ENCODE measurements at places on chromosomes 4 and X.
A peak's percentile ranks its signal among the peaks of the same experiment; 100 is the strongest.

GRCh38 chr4:62208921-62209320, 1008.8 kb downstream of the ADGRL3 start:
- DNase-seq, result no peak

DNA sequence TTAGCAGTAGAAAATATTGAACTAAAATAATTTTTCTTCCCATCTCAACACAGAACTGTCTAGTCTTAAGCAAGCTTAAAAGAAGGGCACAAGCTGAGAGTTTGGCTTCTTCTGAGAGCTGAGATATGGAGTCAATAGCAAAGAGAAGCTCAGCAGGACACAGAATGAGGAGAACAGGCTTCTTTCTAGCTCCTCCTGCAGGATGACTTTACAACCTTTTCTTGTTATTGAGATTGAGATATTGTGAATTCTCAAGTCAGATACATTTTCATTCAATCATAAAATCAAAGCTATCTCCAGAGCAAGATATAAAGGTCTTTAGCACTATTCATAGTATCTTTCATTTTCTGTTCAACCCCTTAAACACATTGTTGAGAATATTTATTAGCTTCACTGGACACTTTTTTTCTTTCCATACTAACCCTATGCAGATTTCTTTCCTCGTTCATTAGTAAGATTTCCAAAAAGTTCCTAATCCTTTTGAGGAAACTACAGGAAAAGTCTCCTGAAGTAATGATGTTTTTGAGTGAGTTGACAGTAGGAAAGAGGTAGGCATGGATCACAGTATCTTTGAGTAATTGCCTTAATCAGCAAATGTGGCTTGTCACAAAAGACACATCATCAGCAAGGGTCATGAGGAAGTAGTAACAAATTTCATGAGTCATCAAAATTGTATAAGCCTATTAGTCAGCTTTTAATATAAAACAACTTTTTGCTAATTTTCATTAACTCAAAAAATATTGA, 17.8 kb upstream of the CXCL3 start:
- DNase-seq, result no peak

- DNase-seq, result no peak
Observed at GRCh38 chr4:14294611-14295010, 667.1 kb upstream of the BOD1L1 start.

GRCh38 chr4:15443371-15444160, 15.7 kb downstream of the C1QTNF7 start:
- DNase-seq, result no peak

DNA sequence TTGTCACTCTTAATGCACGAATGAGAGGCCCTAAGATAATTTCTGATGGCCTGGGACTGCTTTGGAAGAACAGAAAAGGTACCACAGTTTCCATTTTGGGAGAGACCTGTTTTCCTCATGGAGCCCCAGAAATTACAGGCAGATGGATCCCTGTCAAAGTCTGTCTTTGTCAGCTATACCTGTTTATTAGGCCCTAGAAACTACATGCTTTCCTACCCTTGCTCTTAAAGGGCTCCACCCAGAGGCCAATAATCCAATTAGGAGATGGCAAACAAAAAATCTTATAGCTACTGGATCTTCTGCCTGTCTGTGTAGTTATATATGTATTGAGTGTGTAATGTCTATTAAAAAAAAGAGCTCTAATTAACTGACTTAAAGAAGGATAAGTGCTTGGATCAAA, 141.3 kb downstream of the NR3C2 start:
- no peak for DNase-seq

GRCh38 chr4:38989487-38989886, 42.7 kb downstream of the TMEM156 start:
- DNase-seq, result peak; percentile 33
